ENCODE measurements at places on chromosomes 13 and 19. TPM values are rescaled to one million over a fixed set of nuclear protein-coding genes. Genes with fewer than 3 reads are reported as not detected.

FAM216B gene
- total RNA-seq: not detected

POSTN gene
- 114 TPM for total RNA-seq

DNA sequence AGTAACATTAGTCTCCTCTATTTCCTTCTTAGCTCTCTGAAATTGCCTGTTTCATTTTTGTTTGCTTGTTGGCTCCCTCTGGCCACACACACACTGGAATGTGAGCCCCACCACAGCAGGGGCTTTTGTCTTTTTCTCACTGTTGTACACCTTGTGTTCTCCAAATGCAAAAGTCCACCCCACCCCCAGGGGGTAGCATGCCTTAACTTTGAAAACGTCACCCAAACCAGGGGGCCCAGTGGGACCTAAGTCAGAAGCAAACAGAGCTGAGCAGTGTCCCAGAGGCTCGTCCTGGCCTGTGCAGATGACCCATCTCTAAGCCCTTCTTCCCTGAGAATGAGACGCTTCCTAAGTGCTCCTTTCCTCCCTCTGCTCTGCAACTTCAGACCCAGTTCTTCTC is 614.1 kb downstream of the UQCRFS1 start:
- DNase-seq: no peak

DNA sequence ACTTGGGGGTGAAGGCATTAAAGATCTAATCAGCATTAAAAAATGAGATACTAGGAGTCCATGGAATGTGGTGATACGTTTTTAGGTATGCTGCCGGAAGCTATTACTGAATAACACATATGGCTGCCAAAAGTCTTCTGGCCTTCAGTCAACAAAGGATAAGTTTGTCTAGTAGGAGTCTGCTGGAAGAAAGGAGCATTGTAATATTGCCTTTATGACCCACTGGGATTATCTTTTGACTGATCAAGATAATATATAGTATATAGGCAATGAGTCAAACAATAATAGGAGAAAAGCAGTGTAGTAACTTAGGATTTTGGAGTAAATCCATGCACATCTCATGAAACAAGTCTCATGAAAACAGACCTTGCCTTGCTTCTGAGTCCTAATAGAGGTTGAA is 295.4 kb downstream of the SLITRK6 start:
- DNase-seq: no peak

DNA sequence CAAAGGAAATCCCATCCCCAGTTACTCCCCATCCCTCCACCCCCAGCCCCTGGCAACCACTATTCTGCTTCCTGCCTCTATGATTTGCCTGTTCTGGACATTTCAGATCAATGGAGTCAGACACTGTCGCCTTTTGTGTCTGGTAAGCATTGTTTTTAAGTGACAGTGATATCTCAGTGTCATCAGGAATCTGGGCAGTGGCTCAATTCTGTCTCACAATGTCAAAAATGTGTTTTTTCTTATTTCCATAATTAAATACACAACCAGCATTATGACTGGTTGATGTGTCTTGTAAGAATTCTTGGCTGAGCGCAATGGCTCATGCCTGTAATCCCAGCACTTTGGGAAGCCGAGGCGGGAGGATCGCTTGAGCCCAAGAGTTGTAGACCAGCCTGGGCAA is 20.2 kb upstream of the PGLS start:
- no peak for DNase-seq
